ENCODE measurements at places on chromosomes 3 and 15.
A peak's percentile ranks its signal among the peaks of the same experiment; 100 is the strongest.

DNA sequence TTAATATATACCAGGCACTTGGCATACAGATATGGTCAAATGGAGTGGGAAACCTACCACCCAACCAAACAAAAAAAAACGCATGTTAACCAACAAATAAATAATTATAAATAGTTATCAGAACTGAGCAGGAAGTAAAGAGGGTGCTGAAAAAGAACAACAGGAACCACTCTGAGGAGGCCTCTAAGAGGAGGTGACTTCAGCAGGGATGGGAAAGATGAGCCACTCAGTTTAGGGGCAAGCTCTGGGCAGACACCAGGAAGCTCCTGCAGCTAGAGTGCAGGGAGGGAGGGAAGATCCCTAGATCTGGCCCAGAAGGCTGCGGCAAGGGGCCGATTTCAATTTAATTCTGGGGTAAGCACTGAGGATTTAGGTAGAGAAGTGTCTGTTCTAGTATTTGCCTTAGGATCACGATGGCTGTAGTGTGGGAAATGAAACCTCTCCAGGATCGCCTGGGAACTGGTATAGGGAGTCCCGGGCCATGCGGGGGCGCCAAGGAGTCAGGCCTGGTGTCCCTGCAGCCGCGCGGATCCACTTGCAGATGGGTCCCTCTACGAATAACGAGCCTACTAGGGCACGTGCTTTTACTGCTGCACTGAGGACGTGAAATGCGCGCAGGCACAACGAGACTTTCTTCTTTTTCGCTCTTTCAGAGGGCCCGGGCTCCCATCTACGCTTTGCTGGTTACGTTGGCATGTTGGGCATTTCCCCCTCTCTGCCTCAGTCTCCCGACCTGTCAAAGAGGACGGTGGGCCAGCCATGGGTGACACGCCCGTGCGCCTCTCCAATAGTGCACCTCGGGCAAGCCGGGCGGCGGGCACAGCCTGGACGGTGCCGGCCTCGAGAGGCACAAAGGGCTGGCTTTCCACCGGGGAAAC lies 1.5 kb upstream of the LIMD1 start:
- peak; percentile 91 for DNase-seq

GRCh38 chr3:144772372-144772771 lies 800.7 kb downstream of the DIPK2A start:
- no peak for DNase-seq

DNA sequence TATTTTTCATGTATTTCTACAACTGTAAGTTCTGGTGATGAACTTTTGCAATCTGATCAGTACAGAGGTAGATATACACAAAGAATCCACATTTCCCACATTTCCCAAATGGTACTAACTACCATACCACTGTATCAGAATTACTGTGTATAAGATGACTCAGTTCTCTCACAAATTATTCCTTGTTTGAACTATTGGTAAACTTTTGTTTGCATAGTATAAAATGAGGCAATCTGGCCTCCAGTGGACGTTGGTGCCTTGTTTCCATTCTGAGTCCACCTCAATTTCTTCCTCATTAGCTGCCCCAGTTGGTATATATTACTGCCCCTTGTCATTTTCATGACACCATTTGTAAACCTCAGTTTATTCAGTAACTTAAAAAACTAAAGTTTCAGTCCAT lies 38.5 kb downstream of the SPTSSB start:
- no peak for DNase-seq

- DNase-seq, result no peak
These were observed 12.8 kb downstream of the PAK6 start for GRCh38 chr15:40251486-40252140.

GRCh38 chr3:117433427-117433826 lies 723.8 kb downstream of the TUSC7 start:
- no peak for DNase-seq

DNA sequence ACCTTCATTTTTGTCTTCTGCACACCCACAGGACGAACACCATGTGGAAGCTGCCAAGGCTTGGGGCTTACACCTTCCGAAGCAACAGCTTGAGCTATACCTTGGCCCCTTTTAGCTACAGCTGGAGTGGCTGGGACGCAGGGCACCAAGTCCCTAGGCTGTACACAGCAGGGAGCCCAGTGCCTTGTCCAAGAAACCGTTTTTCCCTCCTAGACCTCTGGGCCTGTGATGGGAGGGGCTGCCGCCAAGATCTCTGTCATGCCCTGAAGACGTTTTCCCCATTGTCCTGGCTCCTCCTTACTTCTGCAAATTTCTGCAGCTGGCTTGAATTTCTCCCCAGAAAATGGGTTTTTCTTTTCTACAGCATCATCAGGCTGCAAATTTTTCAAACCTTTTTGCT lies 7.8 kb downstream of the CNTN4 start:
- DNase-seq, result no peak

DNA sequence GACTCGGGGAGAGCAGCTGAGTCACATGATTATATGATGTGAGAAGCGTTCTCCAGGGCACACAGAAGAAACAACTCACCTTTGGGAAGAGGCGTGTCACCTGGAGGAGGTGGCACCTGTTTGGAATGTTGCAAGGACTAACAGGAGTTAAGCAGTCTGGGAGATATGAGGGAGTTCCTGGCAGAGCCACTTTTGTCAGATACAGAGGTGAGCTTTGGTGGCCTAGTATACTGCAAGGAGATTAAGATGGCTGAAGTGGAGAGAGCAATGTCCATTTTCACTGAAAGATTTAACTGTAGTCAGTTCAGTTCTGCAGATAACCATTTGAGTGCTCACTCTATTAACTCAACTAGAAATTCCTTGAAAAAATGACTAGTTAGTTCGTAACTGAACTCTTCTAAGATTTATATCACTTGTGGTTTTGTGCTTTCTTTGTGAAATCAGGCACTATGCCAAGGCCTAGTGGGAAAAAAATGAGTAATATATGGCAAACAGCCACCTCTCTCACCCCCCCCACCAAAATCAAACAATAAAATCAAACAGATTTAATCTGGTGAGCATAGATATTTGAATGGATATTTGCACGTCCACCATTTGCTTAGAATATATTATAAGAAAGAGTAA lies 61.3 kb downstream of the CRYBG3 start:
- DNase-seq, result peak; percentile 69

DNA sequence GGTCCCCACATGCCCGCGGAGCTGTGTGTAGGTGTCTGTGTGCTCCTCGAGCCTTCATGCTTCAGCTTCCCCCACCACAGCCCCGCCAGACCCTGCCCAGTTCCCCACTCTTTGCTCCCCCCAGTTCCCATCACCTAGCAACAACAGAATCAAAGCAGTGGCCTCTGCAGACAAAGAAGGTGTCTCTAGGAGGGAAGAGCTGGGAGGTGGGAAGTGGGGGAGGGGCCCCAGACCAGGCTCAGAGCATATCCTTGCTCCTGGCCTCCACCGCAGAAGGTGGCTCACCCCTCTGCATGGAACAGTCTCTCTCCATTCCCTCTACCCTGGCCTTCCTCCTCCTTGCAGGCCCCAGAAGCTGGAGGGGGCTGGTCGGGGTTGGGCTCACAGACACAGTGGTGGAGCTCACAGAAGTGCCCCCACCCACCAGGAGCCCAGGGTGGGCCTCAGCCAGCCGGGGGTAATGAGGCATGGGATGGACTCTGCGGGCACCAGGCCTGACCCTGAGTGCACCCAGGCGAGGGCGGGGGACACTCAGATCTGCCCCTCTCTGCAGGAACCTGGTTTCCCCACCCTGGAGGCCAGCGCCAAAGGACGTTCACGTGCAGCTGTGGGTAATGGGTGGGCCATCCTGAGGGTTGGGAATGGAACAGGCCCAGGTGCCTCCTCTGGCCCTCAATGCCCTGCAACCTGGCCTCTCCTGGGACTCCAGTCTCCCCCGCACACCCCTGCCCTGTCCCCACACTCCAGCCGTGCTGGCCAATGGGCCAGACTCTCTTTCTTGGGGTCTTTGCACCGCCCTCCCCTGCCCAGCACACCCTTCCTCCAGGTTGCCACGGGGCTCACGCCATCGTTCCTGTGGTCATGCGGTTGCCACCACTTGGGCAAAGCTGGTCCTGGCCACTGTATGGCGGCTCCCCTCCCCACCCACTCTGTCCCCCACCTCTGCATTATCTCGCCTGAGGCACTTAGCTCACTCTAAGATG lies 53.4 kb downstream of the TPRA1 start:
- no peak for DNase-seq

GRCh38 chr15:86608461-86609205 lies 529.0 kb downstream of the AGBL1 start:
- DNase-seq, result peak; percentile 33

Measured in fibroblast of skin of scalp (primary cell).